ENCODE measurements at places on chromosomes 11 and 22.

- DNase-seq, result no peak
Observed at GRCh38 chr11:7605186-7605943, 67.9 kb downstream of the CYB5R2 start.

- peak; percentile 12 for DNase-seq
Observed at GRCh38 chr11:44301564-44302271, 8.2 kb downstream of the ALX4 start.

- DNase-seq, result no peak
Observed at GRCh38 chr22:47423861-47424820, 661.7 kb downstream of the TBC1D22A start.

DNA sequence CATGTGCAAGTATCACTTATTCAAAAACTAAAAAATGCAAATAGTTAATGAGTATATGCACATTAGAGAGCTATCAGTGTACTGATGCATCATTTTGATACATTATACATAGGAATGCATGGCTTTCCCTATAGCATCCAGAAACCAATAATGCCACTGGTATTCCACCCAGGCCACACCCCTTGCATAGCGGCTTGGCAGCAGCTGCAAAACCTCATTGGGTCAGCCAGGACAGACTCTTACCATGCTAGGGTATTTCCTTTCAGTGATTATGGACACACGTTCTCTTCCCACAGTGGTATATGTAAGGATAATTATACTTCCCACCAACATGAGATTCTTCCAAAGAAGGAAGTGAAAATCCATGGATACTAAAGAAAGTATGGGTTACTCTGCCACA lies 145.9 kb upstream of the PITPNB start:
- DNase-seq, result no peak

DNA sequence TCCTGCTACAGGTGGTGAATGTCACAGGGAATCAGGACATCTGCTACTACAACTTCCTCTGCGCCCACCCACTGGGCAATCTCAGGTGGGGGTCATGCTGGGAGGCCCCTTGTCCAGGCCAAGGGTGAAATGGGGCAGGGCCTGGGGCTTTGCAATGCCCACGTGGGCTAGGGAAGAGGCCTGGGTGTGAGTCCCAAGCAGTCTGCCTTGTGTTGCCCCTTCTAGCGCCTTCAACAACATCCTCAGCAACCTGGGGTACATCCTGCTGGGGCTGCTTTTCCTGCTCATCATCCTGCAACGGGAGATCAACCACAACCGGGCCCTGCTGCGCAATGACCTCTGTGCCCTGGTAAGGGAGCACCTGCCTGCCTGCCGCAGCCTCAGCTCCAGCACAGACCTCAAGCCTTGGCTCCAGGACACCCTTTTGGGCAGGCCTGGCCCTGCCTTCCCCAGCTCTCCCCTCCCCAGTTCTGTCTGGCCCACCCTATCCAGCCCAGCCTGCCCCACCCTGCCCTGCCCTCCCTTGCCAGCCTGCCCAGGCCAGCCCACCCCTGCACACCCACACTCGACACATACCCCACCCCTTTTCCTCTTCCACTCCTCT lies 9.1 kb upstream of the TAGLN start:
- no peak for DNase-seq

DNA sequence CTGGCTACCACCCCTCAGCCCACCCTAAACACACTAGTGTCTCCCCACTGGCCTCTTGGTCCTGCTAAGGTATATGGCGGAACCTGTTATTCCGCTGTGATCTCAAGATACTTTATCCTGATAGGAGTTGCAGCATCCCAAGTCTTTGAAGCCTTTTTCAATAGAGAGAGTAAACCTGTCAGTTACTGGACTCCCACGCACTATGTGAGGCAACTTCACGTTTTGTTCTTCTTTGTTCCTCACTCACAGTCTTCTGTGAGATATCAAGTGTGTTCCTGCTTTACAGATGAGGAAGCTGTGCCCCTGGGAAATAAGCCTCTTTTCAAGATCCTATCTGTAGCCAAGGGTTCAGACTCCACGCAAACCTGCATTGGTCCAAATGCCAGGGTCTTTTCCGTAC lies 127.8 kb downstream of the MYO18B start:
- DNase-seq, result no peak

DNA sequence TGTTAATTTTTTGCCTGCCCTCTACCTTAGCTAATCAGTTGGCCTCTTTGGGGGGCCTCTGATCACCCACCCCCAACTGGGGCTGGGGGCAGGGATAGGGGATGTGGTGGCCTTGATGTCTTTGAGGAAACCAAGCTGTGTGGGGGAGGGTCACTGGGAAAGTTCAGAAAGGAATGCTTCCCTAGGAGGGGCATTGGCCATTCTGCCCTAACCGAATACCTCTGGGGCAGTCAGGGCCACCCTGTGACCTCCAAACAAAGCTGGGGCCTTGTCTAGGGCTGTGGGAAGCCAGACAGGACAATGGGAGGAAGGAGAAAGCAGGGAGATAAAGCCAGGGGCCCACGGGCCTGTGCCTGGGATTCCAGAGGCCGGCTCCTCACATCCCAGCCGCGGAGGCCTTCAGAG lies 97.5 kb downstream of the TSPAN18 start:
- DNase-seq, result no peak

GRCh38 chr11:66862559-66863037 lies 5.7 kb downstream of the LRFN4 start:
- no peak for DNase-seq

DNA sequence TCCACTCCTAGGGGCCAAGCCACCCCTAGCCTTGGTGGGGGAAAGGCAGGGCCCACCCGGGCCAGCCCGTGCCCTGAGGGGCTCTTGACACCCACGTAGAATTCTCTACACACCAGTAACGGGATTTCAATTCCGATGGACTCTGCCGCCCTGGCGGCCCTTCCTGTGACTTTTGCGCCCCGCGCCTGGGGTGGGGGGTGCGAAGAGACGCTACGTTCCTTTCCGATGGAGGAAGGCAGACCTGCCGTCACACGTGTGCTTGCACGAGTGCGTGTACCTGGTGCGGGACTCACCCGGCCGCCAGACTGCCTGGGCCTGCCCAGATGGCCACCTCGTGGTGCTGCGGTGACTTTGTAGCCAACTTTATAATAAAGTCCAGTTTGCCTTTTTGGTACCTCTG lies 5.5 kb downstream of the NPAS4 start:
- DNase-seq, result no peak

DNA sequence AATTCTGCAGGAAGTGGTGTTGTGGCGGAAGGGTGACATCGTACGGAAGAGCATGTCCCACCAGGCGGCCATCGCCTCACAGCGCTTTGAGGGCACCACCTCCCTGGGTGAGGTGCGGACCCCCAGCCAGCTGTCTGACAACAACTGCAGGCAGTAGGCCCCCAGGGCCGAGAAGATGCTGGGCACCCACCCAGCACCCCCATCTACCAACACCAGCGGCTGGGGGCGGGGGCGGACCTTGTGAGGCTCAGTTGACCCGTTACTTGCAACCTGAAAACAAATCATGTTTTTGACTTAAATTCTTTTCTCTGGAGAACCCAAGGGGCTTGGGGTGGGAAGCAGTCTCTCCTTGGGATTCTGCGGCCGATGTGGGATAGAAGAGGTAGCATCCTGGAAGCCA lies 7.7 kb downstream of the THYN1 start:
- DNase-seq, result no peak

GRCh38 chr11:36488096-36488495 lies 22.0 kb downstream of the TRAF6 start:
- no peak for DNase-seq

DNA sequence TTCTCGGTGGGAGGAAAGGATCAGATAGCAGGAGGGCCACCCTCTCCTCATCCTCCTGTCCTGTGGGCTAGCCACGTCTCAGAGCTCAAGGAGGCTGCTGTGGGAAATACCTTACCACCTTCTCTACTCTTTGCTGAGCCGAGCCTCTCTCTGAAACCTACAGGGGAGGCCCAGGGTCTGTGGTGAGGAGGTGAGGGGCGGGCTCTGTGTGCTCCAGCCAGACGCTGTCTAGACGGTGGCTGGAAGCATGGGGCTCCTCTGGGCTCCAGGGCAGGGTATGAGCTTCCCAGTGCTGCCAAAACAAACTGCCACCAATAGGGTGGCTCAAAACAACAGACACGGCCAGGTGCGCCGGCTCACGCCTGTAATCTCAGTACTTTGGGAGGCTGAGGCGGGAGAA lies 5.5 kb upstream of the TMPRSS6 start:
- DNase-seq, result no peak

DNA sequence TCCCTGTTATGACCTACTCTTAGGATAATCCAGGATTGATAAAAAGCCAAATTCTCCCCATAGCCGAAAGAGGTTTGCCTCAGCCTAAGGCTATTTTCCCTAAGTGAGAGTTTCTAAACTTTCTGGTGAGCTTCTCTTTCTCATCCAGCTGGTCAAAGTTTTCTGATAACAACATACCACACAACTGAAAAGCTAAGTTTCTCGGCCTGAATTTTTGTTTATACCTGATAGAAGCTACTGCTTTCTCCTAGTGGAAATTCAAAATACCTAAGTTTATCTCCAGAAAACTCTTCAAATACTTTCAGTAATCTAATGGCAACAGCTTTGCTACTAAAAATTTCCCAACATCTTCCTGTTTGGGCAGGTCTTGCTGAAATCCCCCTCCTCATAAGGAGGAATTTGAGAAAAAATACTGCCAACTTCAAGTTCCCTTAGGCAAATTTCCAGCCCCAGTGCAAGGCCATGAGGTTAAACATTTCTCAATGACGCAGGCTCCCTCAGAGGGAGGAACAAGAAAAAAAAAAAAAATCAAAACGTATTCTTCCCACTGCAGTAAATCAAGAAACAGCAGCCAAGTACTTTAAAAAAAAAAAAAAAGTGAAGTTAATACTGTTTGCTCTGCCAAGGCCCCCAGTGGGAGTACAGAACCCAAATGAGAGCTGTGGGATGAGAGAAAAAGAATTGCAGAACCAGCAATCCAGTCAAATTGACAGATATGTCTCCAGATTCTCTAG lies 127.0 kb downstream of the MRTFA start:
- DNase-seq, result no peak

GRCh38 chr11:95500466-95500865 lies 269.5 kb upstream of the SESN3 start:
- DNase-seq, result no peak

DNA sequence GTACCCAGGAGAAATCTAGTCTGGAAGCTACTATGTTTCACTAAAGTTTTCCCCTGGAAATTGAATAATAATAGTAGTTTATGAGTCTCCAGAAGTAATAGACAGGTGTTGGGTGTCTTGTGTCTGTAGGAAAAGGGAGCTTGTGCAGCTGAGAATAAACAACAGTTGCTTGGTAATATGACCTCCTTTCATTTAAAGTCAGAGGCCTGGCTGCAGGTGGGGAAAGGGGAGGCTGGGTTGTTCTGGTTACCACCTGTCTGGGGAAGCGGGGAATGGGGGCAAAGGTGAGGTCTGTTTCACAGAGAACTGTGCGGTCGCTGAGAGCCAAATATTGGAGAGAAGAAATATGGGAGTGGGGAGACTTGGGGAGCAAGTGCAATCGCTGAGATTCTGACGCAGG lies 3.3 kb upstream of the GRAMD1B start:
- DNase-seq, result no peak

- no peak for DNase-seq
Observed at GRCh38 chr11:20479513-20479912, 92.0 kb downstream of the PRMT3 start.

DNA sequence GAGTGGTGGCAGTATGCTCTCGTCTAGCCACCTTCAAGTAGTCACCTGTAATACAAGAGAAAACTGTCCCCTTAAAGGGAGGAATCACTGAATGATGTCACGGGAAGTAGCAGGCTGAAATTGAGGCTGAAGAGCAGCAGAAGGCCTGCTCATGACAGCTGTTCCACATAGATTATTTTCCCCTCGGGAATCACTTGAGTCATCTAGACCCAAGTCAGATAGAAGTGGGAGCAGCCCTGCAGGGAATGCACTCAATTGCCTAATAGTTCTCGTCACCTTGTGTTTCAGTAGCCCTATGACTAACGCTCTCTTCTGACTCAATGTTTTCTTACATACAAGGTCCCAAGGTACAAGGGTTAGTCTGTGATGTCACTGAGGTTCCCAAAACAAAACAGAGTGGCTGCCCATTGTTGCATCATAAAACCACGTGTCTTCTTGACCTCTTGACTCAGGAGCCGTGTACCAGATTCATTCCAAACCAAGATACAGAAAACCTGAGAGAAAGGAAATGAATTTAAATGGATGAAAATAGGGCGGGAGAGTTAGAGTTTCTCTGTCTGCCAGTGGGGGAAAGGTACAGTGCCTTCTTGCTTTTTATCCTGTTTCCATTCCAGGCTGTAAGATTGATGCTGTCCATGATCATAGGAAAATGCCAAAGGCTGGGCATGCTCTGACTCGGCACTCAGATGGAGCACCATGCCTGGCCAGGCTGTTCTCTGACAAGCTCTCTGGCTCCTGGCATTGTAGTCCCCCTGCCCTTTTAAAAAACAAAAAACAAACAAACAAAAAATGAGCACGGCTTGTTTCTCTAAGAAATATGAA lies 21.6 kb upstream of the C11orf96 start:
- peak; percentile 98 for DNase-seq

DNA sequence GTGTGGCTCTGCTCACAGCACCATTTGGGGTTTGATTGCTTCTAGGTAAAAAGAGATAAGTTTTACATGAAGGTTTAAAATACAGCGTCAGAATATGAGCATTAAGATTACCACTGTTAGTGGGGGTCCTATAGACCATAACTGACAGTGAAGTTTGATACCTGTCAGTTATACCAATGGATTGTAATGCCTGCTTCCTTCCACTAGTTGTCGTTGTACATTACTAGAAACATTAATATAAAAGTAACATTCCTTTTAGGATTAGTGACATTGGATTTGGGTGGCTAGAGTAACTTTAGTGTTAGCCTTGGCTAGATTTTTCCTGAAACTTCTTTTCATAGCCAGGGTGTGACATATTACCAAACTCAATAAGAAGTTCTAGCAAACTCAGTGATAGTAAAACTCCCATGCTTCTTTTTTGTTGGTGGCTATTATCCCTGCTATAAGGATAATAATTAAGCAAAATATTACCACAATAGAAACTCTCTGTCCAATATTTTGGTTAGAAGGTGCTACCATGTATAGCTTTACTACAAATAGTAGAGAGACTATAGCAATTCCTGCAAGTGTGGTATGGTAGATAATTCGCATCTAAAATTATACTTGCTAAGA lies 57.1 kb downstream of the FAM181B start:
- DNase-seq, result peak; percentile 13

DNA sequence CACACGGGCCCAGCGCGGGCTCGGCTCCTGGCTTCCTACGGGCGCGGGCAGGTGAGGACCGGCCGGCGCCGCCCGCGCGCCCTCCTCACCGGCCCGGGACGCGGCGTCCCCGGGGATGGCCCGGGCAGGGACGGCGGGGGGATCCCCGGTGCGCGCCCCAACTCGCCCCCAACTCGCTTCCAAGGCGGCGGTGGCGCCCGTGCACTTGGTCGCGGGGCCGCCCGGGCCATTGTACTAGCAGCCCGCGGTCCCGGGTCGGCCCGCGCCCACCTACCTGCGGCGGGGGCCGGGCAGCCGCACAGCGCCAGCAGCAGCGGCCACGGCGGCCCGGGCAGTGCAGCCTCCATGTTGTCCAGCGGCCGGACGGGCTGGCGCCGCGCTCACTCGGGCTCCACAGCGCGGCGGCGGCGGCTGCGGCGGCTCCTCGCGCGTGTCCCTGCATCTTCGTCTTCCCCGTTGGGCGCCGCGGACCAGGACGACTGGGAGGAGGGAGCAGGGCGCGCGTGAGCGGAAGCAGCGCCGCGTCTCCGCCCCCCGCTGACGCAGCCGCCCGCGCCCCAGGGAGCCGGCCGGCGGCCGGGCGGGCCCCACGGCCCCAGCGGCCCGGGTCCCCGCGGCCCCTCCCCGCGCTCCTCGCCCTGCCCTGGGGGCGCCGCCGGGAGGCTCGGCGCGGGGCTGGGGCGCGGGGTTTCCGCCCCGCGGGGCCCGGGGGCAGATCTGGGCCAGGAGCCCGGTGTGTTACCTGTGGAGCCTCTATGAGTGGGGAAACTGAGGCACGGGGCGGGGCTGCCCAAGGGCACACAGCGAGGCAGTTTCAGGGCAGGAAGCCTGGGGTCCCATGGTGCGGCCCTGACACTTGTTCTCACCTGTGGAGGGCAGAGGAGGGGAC lies 159.3 kb upstream of the GRK3 start:
- peak; percentile 65 for DNase-seq

All from RKO (cell line).